Activated CD8-positive, alpha-beta T cell treated with anti-CD3 and anti-CD28 coated beads for 36 hours (primary cell): ENCODE measurements at places on chromosomes 16 and 17. TPM values are rescaled to one million over a fixed set of nuclear protein-coding genes. Genes with fewer than 3 reads are reported as not detected.

DNA sequence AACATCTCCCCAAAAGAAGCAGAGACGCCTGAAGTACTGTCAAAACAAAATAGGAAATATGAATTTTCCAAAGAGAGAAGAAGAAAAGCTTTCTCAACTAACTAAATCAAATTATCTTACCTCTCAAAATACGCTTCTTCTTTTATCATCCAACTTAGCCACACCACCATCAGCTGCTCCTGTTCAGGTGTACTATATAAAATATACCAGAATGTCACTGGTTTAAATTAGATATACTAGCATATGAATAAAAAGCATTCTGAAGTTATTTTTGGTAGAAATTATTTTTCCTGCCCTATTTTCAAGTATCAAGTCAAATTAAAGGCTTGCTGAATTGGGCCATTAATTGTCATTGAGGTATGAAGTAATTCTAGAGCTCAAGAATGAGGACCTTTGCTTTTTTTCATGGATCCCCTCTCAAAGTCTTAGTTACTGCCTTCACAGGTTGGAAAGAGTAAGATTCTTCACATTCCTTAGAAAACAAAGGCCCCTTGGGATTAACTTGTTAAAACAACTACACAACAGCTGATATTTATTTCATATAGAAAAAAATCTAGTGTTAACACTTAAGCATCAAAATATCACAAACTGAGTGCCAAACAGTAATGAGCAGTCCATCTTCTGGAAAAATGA is 30.1 kb downstream of the INTS2 start:
- DNase-seq: no peak

GRCh38 chr16:48188449-48189102 is 32.8 kb upstream of the ABCC12 start:
- DNase-seq: no peak

DNA sequence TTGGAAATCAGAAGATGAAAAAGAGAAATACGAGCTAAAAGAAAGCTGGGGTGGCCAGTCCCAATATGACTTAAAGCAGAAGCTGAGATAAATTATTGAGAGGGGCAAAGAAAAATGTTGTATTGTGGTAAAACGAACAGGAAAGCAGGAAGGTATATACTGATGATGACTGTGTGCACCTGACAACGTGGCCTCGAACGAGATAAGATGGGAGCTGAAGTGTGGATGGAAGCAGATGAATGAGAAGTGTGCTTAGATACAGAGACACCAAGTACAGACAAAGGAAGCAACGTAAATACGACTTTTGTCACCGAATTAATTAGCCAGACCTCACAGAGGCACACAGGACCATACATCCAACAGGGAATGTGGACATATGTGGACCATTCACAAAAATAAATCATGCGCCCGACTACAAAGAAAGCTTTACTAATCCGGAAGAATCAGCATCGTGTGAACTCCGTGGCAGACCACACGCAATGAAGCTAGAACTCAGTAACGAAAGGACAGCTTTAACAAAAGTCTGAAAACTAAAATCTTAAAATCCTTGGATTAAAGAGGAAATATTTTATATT is 218.7 kb downstream of the RPTOR start:
- peak; percentile 44 for DNase-seq

- no peak for DNase-seq
Measured at GRCh38 chr16:24778671-24779070, 49.2 kb downstream of the TNRC6A start.

The PRR15L gene
- total RNA-seq: not detected

DNA sequence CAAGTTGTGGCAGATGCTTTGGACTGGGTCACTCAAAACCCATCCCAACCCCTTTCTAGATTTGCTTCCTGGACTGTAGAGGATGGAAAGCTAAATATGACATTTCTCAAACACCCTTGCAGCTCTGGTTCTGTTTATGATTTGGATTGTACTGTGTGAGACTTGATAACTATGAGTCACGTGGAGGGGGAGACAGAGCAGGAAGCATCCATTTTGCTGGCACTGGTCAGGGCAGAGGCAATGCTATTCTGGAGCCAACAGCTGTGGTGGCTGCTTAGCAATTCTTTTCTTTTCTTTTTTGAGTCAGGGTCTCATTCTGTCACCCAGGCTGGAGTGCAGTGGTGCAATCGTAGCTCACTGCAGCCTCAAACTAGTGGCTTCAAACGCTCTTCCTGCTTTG is 13.6 kb upstream of the TERF2 start:
- peak; percentile 26 for DNase-seq

- DNase-seq: peak; percentile 85
Measured at GRCh38 chr17:82257473-82257872, 16.0 kb downstream of the CSNK1D start.

GRCh38 chr17:67647482-67647881 is 70.3 kb upstream of the NOL11 start:
- DNase-seq: no peak
